Pulmonary artery endothelial cell (primary cell): ENCODE measurements at places on chromosomes 4 and X. TPM values are rescaled to one million over a fixed set of nuclear protein-coding genes. Genes with fewer than 3 reads are reported as not detected.

The GAB1 gene
- total RNA-seq = 7.3 and 16.5 TPM in 2 replicates

The FGA gene
- total RNA-seq = not detected in 2 replicates

The CLIC2 gene
- total RNA-seq = 7.3 and 12.8 TPM in 2 replicates

The GPRASP1 gene
- total RNA-seq = 1.1 and 1.4 TPM in 2 replicates

The BEX2 gene
- 0.67 and 0.86 TPM in 2 replicates for total RNA-seq

The FGF2 gene
- 16.6 and 28.0 TPM in 2 replicates for total RNA-seq

The ZCCHC18 gene
- 0.88 and 1.9 TPM in 2 replicates for total RNA-seq

The ATG4A gene
- 44.1 and 53.2 TPM in 2 replicates for total RNA-seq

The NIPAL1 gene
- 0.78 and 1.6 TPM in 2 replicates for total RNA-seq

The SRPX2 gene
- 73.3 and 159 TPM in 2 replicates for total RNA-seq

The DCAF12L1 gene
- total RNA-seq = 0.07 TPM in 1 of 2 replicates, not detected in the other

GRCh38 chr4:164606478-164606877 is 147.5 kb upstream of the SMIM31 start:
- no peak for DNase-seq

GRCh38 chrX:145405012-145405411 is 157.7 kb downstream of the SPANXN1 start:
- no peak for DNase-seq

GRCh38 chr4:184459413-184459812 is 14.9 kb downstream of the IRF2 start:
- no peak for DNase-seq

GRCh38 chr4:38489924-38490639 is 173.9 kb upstream of the KLF3 start:
- DNase-seq = no peak

DNA sequence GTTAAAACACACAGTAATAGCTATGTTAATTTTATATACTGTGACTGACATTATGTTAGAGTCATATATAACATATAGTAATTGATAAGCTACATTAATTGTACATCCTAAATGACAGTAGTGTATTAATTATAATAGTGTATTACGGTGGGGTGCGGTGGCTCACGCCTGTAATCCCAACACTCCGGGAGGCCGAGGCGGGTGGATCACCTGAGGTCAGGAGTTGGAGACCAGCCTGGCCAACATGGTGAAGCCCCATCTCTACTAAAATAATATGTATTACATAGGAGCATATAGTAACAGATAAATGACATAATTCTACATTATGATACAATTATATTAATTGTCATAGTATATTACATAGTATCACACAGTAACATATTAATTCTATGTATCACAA is 12.2 kb downstream of the ASMTL start:
- DNase-seq = no peak

DNA sequence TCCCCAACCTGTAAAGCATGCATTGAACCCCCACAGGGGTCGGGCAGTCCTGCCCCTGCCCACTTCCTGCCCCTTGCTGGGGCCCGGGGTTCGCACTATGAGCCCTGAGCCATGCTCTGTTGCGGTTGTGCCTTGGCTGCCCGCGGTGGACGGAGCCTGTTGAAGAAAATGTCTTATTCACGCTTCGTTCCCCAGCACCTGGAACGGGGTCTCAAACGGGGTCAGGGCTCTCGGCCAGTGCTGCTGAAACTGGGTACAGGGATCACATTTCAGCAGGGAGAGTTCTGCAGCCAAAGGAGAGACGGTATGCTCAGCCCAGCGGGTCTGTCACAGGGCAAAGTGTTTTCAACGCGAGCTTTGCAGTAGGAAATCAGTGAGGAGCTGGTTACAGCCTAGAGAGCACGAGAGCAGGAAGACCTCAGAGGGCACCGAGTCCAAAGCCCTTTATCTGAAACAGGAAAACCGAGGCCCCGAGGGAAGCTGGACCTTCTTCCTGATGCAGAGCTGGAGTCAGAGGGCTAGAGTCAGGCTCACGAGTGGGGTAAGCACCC is 46.3 kb upstream of the AFAP1 start:
- no peak for DNase-seq

- no peak for DNase-seq
Observed at GRCh38 chr4:185211641-185212040, 2.2 kb downstream of the SNX25 start.

DNA sequence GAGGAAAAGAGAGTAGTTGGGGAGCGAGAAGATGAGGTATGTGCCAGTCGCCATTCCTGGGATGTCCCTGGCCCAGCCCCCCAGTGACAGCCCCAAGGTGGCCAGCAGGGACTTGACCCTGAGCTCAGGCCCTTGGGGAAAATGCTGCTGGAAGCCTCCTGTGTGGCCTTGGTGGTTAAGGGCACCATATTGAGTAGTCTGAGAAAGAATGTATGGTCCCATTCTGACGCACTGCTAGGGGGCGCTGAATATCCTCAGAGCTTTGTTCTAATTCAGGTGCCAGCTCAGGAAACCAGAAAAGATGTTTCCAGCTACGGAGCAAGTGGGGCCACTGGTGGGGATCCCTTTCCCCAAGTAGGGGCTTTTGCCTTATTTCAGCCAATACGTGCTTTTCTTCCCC is 14.0 kb upstream of the UBA6 start:
- no peak for DNase-seq

DNA sequence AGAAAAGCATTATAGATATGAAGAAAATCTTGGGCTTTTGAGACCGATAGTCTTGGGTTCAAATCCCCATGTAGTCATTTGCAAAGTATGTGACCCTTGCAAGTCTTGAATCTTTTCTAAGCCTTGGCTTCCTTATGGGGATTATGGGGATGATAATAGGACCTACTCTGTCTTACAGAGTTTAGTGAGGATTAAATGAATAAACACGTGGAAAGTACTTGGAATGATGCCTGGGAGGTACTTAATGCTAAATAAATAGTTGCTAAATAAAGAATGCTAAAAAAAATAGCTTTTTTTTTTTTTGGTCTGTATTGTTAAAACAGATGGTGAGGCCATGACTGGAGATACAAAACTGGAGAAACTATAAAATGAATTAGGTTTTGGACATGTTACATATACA is 292.7 kb downstream of the GPAT3 start:
- DNase-seq = no peak

GRCh38 chrX:125295337-125295736 is 24.3 kb upstream of the TEX13C start:
- no peak for DNase-seq

GRCh38 chr4:159178979-159179969 is 76.4 kb downstream of the RAPGEF2 start:
- no peak for DNase-seq

DNA sequence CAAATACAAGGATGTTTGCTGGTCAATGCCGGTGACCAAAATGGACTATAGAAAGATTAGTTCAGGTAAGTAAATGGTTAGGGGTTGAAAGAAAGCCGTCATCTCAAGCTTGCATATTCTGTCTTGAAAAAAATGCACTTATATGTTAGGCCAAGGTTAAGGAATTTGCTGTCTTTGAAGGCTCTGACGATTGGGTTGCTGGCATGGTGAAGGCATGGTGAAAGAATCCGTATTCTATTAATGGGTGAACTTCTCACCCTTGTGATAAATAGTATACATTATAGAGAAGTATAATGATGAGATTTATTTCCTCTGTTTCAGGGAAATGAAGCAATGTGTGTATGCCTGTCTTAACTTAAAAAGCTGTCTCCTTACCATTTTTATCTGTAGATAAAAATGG is 132.6 kb downstream of the ADGRL3 start:
- DNase-seq = no peak

- DNase-seq = no peak
Observed at GRCh38 chrX:17042037-17042436, 95.6 kb downstream of the REPS2 start.
